NCI-H1436 (cell line): ENCODE measurements at places on chromosomes 2 and 18.

- no peak for DNase-seq
Measured at GRCh38 chr2:231522418-231523180, 7.6 kb downstream of the NMUR1 start.

- DNase-seq = no peak
Measured at GRCh38 chr2:59237311-59237710, 996.2 kb upstream of the FANCL start.

DNA sequence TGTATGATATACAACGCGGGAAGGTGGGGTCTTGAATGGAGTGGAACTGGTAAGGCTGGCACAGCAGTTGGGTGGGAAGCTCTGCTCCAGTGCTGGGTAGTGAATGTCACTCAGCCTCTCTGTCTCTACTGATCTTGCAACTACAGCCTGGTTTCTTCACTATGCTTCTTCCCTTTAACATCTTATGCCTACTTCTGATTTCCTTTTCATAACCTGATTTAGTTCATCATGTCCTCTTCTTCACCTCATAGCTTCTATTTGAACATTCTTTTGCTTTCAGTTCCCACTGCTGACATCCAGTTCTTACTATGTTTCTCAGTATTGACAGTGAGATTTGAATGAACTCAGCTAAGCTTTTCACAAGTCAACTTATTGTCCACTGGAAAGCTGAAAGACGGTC is 286.2 kb downstream of the ARL6IP6 start:
- DNase-seq = no peak

DNA sequence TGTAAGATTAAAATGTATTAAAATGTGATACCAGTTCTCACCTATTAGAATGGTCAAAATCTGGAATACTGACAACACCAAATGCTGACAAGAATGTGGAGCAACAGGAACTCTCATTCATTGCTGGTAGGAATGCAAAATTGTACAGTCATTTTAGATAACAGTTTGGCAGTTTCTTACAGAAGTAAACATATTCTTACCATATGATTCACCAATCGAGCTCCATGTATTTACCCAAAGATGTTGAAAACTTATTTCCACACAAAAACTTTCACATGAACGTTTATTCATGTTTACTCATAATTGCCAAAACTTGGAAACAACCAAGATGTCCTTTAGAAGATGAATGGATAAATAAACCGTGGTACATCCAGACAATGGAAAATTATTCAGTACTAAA is 1193.5 kb upstream of the ACVR2A start:
- no peak for DNase-seq

GRCh38 chr18:14093307-14093915 is 38.8 kb downstream of the ZNF519 start:
- DNase-seq = no peak

- DNase-seq = no peak
Measured at GRCh38 chr2:49110571-49110970, 43.7 kb downstream of the FSHR start.

- DNase-seq = no peak
Measured at GRCh38 chr2:213233438-213234330, 50.6 kb upstream of the SPAG16 start.

GRCh38 chr18:5851998-5852397 is 43.3 kb downstream of the TMEM200C start:
- DNase-seq = no peak

GRCh38 chr2:36427790-36428243 is 72.2 kb downstream of the CRIM1 start:
- no peak for DNase-seq

GRCh38 chr2:98923244-98923940 is 12.6 kb downstream of the CRACDL start:
- DNase-seq = no peak

- no peak for DNase-seq
Measured at GRCh38 chr2:25043241-25043867, 1.5 kb downstream of the EFR3B start.

- no peak for DNase-seq
Measured at GRCh38 chr2:171524018-171524401, 1.7 kb downstream of the CYBRD1 start.

- no peak for DNase-seq
Measured at GRCh38 chr2:214765180-214765579, 44.3 kb downstream of the BARD1 start.
